ENCODE measurements at places on chromosomes 2 and 18.

GRCh38 chr2:237735798-237736197 lies 62.8 kb upstream of the RBM44 start:
- DNase-seq, result no peak

DNA sequence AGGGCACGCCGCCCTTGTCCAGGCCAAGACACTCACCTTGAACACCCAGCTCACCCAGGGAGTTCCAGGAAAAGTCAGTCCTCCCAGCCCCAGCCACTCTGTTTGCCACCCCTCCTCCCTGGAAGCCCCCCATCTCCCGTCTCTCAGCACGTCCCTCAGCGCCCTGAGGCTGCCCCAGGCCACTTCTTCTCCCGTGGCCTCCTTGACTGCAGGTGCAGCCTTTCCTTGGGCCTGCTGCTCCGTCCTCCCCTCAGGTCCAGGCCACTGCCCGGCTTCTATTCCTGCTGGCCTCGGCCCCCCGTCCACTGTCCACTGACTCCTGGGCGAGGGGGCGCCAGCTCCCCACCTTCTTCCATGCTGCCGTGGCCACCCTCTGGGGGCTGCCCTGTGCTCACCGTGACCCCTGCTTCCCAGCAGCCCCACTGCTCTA lies 239.1 kb downstream of the HDAC4 start:
- no peak for DNase-seq

DNA sequence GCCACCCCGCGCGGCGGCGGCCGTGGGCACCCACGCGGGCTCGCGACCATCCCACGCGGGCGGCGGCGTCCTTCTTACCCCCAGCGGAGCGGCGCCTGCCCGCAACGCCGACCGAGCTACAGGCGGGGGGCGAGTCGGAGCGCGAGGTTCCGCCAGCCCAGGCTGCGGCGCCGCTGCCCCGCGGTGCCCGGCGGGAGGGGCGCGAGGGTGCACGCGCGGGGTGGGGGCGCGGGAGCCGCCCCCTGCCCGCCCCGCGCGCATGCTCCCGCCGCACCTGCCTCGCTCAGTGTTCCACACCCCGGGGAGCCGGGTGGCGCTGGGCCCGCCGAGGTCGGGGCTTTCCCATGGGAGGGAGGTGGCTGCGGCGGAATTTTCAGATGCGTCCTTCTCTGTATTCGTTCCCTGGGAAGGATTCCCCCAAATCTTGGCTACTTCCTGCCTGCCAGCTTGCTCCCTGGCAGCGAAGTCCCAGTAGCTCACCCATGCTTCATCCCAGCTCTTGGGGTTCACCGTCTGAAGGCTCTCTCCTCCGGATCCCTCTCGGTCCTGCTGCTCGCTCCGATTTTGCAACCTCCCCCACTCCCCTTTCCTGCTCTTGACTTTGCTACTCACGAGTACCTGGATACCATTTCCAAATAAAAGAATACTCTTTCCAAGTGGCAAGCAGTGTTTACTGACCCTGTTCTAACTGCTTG lies at the start of gene L3MBTL4:
L3MBTL4 (minus strand) TSS at position 189 of the 695 bp plus-strand sequence. CDS start 103,286 bp downstream, outside the sequence.
- peak; percentile 37 for DNase-seq

GRCh38 chr2:18721038-18721922 lies 131.9 kb upstream of the NT5C1B start:
- DNase-seq, result no peak

DNA sequence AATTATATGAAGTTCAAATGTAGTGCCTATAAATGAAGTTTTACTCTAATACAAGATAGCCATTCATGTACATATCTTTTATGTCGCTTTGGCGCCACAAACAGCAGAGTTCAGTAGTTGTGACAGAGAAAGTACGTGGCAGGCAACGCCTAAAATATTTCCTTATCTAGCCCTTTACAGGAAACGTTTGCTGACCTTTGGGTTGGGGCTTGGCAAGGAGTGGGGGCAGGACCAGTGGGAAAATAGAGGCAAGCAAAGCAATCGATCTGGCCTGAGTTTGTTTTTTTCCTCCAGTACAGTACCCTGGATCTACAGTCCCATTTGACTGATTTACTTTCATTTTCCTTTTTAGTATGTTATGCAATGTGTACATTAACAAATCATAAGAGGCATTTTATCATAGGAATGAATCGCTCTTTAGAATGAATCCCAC lies 13.1 kb downstream of the CCDC68 start:
- DNase-seq, result no peak

DNA sequence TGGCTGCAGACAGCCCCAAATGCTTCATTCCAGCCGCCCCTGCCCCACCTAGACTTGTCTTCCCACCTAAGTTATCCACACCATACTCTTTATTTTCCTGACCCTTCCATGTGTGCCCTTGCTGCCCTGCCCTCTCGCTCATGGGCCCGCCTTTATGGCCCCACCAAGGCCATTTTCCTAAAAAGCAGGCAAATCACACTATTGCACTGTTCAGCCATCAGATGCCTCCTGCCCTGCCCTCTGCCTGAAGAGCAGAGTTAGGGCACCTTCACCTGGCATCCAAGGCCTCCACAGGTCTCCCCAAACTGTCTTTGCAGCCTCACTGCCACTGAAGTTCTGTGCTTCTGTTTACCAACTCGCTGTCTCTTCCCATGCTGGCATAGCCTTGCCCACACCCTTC lies 496.7 kb downstream of the EIPR1 start:
- DNase-seq, result no peak

- no peak for DNase-seq
Observed at GRCh38 chr2:202005272-202005887, 28.3 kb upstream of the FZD7 start.

- DNase-seq, result no peak
Observed at GRCh38 chr18:51275712-51276476, 78.4 kb upstream of the MEX3C start.

GRCh38 chr18:36772241-36772723 lies 56.5 kb downstream of the TPGS2 start:
- no peak for DNase-seq

- DNase-seq, result no peak
Observed at GRCh38 chr2:54516842-54517241, 60.7 kb downstream of the SPTBN1 start.

DNA sequence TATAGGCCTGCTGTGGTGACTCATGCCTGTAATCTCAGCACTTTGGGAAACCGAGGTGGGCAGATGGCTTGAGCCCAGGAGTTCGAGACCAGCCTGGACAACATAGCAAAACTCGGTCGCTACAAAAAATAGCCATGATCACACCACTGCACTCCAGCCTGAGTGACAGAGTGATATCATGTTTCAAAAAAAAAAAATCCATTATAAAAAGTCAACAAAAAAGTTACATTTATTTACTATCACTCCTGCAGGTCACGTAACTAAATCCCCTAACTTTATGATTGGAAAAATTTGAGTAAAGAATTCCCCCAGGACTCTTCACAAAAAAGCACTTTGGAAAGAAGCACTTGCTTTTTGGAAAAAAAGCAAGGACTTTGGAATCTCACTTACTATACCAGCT lies 46.4 kb upstream of the AGPS start:
- DNase-seq, result no peak

DNA sequence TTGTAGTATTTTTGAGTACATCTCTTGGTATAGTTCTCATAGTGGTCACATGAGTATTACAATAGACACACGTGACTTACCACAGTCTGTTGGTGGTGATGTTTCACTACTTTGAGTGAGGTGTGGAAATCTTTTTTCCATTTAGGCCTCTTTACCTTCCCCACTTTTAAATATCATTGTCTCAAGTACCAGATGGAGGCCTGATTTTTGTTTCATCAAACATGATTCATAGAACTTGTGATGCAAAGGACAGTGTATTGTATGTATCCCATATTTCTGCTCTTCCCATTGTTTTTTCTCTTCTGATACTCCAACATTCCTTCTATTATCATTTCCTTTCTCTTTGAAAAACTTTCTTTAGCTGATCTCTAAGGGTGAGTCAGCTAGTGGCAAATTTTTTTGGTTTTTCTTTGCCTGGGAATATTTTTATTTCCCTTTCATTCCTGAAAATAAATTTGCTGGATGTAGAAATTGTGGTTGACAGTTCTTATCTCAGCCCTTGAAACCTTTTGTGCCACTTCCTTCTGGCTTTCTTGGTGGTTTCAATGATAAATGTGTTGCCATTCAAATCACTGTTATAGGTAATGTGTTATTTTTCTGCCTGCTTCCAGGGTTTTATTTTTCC lies 32.8 kb downstream of the RFX8 start:
- DNase-seq, result no peak

DNA sequence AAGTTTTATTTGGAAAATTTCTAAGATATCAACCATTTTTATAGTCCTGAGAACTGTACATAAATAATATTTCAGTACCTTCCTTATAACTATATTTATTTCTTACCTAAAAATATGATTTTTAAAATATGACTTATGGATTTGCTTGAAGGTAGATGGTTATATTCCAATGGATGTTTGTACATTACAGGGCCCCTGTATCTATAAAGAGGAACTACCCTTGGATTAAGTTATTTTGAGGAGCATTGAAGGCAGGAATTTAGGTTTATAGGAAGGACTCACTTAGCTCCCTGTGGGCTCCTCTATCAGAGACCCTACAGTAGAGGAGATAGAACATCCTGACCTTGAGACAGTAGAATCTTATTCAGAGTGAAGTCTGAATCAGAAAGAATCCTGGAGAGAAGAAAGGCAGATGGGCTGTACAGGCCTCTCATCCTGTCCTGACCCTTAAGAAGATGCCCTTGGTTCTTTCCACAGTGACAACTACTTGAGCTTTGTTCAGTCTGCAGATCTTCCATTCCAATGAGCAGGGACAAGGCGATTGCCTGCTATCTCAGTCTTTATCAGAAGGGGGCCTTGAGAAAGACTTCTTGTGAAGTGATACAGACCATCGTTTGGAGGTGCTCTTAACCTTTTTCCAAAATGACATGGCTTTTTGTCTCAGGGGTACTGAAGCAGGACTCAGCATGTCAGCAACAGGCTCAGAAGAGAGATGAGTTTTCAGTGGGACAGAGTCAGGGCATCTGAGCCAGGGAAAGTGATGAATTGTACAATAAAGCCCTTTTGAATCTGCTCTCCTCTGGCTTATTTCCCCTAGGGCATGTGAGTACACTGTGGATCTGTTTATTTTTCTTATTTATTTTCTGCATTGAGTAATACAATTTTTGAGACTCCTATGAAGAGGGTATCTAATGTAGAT lies 20.9 kb downstream of the OXER1 start:
- DNase-seq, result peak; percentile 4

DNA sequence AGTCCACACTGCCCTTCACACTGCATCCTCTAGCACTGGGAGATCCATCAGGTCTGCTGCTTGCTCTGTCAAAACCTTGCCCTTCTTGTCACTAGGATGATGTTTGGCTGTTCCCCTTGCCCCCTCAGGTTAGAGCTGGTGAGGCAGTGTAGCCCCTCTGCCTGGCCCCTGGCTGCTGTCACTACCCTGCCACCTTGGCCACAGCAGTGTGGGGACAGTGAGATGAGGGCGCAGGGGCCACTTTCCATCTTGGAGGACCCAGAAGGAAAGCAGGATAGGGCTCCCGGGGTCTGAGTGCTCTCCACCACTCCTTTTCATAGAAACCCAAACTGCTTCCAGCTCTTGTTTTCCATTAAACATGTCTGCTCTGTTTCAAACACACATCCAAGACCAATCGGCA lies 19.9 kb downstream of the THSD7B start:
- no peak for DNase-seq

Measured in HEK293T (cell line).